ENCODE measurements at places on chromosomes 4 and X. TPM values are rescaled to one million over a fixed set of nuclear protein-coding genes. Genes with fewer than 3 reads are reported as not detected.

The ZCCHC18 gene
- 4.1 TPM for total RNA-seq

The MAP3K15 gene
- total RNA-seq: 1.2 TPM

- DNase-seq: no peak
Observed at GRCh38 chr4:40546506-40546905, 83.2 kb downstream of the RBM47 start.

DNA sequence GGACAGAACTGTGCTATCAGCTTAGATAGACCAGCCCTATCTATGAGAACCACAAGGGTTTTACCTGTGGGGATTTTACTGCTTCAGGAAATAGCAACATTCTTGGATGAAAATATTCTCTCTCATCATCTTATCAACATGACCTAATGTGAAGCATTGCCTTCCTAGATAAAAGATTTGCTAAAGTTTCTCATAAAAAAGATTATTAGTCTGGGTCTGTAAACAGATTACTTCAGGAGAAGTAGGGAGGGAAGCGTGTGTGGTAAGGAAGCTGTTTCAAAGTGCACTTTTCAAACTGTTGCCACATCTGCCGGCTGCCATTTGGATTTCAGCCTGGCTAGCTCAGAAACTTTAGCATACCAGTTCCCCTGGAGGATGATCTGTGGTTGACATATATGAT, at the start of gene NOX1:
NOX1 (minus strand) TSS at position 35 of the 400 bp plus-strand sequence. CDS start 220 bp downstream, outside the sequence.
- no peak for DNase-seq

GRCh38 chrX:331151-331824, 12.7 kb upstream of the GTPBP6 start:
- DNase-seq: peak; percentile 39

DNA sequence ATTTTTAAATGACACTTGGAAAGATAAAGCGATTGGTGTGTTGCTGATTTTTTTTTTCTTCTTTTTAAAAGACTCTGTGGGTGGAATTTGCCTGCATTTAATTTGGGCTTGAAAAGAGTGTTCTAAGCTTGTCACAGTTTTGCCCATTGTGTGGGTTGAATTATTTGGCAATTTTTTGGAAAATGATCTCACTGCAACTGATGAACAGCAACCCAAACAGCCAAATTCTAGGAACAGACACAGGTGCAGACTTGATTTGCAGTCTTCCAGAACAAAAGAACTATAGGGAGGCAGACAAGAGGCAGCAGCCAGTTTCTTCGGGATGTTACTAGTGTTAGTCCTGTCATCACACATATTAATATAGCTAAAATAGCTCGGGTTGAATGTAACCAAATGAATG, 40.5 kb downstream of the CASP6 start:
- DNase-seq: no peak

Measured in cardiac muscle cell (in vitro differentiated cells and primary cell).